ENCODE measurements at places on chromosomes 4 and X.

- peak; percentile 55 for DNase-seq
Measured at GRCh38 chr4:156538210-156538609, 433.4 kb downstream of the PDGFC start.

DNA sequence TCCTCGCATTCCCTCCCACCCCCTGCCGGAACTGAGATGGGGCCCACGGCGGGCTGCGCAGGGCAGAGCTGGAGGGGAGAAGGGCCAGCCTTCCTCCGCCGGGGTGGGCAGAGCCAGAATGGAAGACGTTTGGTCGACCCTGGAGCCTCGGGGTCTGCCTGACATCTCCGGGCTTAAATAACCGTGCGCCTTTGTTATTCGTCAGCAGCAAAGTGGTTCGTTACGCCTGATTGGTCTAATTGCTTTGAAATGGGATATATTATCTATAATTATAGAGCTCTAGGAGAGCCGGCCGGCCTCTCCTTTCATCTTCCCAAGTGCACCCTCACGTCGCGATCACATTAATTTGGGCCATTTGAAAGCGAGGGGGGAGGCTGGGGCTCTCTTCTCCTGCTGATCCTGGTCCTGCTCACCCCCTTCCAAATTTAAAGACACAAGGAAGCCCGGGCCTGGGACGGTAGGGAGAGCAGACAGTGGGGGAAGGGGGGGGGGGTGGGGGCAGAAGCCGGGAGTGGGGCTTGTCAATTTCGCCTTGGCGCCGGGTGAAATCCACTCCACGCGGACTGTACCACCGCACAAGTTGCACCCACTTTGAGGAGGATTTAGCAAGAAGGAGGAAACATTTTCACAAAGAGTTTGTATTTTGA lies 4.7 kb upstream of the MSX1 start:
- DNase-seq, result no peak

GRCh38 chrX:149540131-149540620 lies 636 bp upstream of the EOLA1 start:
- peak; percentile 91 for DNase-seq

DNA sequence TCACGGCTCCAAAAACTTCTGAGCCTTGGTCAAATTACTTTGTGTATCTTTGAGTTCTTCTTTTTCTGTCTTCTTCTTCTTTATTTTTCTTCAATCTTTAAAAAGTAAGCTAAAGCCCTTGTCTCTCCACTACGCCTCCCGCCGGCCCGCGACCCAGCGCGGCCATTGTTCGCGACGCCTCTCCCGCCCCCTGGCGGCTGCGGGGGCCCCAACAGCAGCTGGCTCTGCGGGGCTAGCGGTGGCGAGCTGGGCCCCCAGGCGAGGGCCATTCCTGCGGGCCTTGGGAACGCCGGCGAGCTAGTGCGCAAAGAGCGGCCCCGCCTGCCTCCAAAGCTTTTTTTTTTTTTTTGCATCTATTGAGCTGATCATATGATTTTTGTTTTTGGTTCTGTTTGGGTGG lies 119.1 kb downstream of the TGIF2LX start:
- DNase-seq, result no peak

DNA sequence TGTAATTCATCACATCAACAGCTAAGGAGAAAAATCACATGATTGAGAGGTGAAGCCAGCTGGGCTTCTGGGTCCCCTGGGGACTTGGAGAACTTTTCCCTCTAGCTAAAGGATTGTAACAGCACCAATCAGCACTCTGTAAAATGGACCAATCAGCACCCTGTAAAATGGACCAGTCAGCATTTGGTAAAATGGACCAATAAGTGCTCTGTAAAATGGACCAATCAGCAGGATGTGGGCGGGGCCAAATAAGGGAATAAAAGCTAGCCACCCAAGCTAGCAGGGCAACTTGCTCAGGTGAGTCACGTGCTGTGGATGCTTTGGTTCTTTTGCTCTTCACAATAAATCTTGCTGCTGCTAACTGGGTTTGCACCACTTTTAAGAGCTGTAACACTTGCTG lies 1248.3 kb downstream of the PCDH18 start:
- DNase-seq, result no peak

DNA sequence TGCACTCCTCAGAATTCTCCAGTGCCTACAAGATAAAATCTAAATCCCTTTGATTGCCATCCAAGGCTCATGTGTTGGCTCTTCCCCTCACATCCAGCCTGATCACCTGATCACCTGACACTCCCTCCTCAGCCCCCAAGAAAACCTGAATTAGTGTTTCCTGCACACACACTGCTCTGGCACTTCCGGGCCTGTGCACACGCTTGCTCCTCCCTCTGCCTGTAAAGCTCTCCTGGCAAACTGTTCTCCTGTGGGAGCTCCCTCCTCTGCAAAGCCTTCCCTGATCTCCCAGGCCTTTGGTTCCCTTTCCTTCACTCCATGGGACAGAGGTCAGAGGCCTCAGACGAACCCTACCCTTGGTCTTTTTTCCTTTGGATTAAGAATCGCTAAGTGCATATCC lies 19.9 kb downstream of the PHKA2 start:
- no peak for DNase-seq

DNA sequence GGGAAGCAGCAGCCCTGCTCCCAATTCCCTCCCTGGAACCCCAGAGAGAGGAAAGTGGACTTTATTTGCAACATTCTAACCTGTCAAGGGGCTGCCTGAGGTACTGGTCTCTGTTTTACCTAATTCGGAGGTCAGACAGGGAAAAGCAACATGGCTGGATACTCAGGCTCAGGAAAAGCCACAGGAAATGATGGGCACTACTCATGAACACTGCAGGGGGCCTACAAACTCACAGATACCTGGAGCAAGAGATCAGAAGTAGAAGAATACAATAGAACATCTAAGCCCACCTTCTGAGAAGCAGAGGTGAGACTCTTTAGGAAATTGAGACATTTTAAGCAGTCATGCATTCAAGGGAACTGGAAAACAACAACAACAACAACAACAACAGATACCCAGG lies 15.4 kb upstream of the CSTF2 start:
- no peak for DNase-seq

DNA sequence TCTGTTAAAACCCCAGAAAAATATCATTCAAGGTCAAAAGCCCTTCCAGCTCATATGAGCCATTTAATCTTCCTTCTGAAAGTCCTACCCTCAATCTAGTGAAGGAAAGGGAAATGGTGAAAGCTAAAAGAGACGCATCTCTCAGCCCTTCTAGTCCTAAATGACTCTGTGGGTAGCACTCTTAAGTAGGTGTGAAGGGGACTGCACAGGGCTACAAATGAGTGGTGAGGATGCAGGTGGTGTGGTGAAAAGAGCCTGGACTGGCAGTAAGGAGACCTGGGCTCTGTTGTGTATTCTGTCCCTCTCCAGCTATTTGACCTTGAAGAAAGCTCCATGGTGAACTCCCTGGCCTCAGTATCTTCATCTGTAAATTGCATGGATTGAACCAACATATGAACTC lies 671.8 kb upstream of the DIPK2B start:
- DNase-seq, result no peak

DNA sequence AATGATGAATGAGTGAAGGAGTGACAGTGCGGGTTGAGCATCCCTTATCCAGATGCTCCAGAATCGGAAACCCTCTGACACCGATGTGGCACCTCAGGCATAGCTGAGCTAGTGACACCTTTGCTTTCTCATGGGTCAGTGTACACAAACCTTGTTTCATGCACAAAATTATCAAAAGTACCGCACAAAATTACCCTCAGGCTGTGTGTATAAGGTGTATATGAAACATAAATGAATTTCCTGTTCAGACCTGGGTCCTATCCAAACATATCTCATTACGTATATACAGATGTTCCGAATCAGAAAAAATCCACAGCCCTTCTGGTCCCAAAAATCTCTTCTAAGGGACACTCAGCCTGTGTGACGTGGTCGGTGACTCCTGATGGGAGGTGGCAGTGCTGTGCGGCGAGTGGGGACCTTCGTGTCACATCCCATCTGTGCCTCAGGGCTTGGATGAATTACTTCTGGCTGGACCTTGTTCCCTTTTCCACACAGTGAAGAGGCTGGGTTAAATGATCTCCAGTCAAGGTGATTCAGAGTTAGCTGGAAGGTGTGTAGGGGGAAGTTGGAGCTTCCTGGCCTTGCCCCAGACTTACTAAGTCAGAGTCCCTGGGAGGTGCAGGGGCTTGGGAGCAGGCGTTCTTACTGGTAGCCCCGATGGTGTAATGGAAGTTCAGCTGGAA lies 18.8 kb downstream of the RGS12 start:
- no peak for DNase-seq
